ENCODE measurements at places on chromosomes 1 and 21.

GRCh38 chr1:44060830-44061267 is 29.6 kb upstream of the SLC6A9 start:
- no peak for DNase-seq

- no peak for DNase-seq
Observed at GRCh38 chr1:201436393-201436792, 14.9 kb upstream of the TNNI1 start.

- no peak for DNase-seq
Observed at GRCh38 chr1:50148142-50148923, 39.6 kb downstream of the ELAVL4 start.

DNA sequence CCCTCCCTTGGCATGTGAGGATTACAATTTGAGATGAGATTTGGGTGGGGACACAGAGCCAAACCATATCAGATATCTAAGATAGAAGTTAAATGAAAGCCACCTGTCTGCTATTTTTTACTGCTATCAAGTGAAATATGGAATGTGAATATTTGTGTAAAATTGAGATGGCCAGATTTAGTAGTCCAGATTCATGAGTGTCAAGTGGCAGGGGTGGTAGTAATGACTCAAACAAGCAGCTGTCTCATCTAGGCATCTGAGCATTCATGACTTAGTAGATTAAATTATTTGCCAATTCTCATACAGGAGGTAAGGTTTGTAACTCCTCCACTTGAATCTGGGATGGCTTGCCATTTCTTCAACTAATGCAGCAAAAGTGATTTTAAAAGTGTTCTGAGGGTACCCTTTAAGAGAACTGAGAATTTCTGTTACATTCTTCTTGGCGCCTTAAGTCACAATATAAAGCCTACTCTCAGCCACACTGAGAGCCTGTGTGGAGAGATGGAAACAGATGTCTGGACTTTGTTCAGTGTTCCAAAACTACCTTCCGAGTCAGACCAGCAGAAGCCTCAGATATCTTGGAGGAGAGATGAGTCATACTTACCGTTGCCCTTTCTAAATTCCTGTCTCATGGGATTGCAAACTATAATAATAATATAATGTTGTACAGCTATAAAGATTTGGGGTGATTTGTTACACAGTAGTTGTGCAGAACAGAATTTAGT is 1065.6 kb upstream of the TMPRSS15 start:
- no peak for DNase-seq

DNA sequence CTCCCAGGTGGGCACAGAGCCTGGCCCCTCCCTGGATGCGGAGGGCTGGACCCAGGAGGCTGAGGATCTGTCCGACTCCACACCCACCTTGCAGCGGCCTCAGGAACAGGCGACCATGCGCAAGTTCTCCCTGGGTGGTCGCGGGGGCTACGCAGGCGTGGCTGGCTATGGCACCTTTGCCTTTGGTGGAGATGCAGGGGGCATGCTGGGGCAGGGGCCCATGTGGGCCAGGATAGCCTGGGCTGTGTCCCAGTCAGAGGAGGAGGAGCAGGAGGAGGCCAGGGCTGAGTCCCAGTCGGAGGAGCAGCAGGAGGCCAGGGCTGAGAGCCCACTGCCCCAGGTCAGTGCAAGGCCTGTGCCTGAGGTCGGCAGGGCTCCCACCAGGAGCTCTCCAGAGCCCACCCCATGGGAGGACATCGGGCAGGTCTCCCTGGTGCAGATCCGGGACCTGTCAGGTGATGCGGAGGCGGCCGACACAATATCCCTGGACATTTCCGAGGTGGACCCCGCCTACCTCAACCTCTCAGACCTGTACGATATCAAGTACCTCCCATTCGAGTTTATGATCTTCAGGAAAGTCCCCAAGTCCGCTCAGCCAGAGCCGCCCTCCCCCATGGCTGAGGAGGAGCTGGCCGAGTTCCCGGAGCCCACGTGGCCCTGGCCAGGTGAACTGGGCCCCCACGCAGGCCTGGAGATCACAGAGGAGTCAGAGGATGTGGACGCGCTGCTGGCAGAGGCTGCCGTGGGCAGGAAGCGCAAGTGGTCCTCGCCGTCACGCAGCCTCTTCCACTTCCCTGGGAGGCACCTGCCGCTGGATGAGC is 34.2 kb downstream of the TRIM11 start:
- no peak for DNase-seq

DNA sequence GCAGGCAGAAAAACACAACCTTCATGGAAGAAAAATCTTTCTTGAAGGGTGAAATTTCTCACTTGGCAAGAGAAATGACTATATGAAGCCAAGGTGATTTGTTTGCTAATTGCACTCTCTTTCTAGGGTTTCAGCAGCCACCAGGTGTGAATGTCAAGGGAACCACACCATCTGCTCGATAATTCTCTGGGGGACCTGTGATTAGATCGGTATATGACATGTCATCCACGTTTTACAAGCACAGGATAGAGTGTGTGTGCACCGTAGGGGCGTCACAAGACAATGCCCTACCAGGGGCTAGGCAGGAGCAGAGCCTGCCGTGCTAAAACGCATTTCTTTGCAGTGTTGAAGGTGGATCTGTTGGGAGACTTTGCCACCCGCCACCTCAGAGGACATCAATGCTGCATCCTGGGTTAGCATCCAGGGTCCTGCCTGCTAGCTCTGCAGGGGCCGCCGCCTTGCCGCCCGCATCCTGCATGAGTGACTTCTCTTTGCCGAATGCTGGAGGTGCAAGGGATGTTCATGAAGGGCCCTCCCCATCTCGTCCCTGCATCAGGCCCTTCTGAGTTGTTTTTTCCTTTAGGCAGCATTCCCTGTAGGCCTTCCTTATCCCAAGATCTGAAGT is 37.8 kb upstream of the CCSAP start:
- DNase-seq, result no peak

DNA sequence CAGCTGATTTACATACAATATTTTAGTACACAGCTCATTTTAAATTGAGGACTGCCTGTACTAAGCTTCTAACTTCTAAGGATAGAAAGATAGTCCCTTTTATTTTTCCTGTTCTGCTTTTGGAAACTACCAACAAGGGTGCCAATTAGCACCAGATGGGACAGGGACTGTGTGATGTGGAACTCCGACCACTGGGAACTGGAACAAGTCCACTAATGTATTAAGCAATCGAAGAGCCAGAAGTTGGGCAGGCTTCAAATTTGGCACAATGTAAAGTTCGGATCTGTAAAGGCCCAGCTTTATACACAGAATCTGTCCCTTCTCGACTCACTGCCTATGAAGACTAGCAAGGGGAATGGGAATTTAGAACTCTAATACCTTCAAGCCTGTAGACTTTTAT is 149.3 kb downstream of the ZC3H11B start:
- DNase-seq, result no peak

GRCh38 chr1:1086911-1087341 is 12.8 kb upstream of the RNF223 start:
- DNase-seq, result no peak
